Fibroblast of the aortic adventitia (primary cell): ENCODE measurements at places on chromosomes 6 and 20.
A peak's percentile ranks its signal among the peaks of the same experiment; 100 is the strongest.

GRCh38 chr20:49851991-49852390 lies 39.4 kb downstream of the SLC9A8 start:
- DNase-seq: peak; percentile 13

DNA sequence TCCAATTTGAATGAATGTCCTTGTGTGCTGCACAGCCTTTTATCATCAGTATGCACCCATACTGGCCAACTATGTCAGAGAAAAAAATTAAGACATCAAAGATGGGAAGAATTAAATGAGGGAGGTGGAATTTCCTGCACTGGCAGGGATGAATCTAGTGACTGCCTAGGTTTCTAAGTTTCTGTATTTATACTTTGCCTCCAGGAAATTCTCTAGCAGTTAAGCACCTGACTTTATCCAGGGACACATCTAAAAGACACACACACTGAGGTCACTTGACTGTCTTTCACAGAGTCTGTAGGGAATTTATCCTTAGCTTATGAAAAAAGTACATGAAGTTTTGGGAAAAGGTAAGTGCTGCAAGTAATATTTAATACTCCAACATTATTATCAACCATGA lies 636.5 kb upstream of the PTCHD4 start:
- DNase-seq: no peak

- no peak for DNase-seq
Observed at GRCh38 chr6:3124667-3125066, 6.2 kb downstream of the BPHL start.

GRCh38 chr6:43331470-43331869 lies 22.8 kb upstream of the CRIP3 start:
- no peak for DNase-seq

- DNase-seq: peak; percentile 21
Observed at GRCh38 chr6:27139756-27140579, 107.5 kb upstream of the PRSS16 start.

GRCh38 chr6:147054158-147054557 lies 150.1 kb upstream of the STXBP5 start:
- no peak for DNase-seq

DNA sequence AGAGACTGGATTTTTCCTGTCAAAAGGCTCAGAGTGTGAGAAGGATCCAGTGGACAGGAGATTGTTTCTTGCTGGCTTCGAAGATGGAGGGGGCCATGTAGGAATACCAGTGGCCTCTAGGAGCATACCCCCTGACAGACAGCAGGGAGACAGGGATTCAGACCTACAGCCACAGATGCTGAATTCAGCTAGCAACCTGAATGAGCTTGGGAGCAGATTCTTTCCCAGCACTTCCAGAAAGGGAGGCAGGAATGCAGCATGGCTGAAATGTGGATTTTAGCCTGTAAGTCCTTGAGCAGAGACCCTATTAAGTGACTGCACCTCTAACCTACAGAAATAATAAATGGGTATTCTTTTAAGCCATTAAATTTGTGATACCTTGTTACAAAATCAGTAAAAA lies 44.6 kb downstream of the STXBP5 start:
- DNase-seq: no peak

DNA sequence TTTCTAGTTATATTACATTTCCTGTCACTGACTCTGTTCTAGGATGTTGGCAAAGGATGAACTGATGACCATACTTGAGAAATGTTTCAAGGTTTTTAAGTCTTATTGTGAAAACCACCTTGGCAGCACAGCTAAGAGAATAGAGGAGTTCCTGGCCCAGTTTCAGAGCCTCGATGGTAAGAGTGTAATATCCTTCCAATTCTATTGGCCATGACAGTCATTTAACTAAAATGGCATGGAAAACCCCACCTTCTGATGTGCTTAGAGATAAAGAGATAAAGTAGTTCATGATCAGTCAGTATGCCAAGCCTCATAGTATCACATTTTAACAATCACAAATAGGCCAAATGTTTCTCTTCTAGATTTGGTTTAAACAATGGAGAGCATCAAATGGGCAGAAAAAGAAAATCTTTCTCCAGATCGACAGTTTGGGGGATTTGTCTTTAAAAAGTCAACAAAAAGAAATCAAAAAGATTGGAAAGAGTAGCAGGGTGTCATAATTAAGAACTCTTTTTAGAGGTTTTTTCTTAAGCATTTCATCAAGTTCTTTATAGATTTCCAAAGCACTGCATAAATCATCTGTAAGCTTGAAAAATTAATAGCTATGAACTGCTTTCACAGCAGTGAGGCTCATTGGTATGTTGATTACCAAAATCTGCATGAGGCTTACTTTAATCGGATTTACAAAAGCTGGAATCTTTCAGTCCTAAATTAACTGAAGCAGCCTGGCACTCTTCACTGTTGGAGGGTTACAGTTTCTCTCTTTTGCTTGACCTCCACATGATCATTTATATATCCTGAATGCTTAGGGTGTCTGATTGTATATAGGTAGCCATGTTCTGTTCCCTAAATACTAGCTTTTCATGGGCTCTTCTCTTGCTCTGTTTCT lies 48.7 kb downstream of the AKIRIN2 start:
- DNase-seq: no peak

DNA sequence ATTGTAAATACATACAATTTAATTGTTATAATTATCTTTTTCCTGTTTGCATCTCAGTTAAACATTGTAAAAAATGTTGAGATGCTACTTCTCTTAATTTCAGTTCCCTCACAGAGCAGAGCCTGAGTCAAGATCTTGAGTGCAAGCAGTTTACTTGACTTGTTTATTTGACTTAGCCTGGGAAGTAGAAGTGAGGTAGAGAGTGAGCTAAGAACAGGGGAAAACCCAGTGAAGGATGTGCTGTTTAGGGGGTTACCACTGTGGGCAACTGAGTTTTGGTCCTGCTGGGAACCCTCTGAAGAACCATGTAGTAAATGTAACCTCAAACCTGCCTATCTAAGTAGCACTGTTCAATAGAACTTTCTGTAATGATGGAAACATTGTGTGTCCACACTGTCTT lies 495.2 kb upstream of the FLRT3 start:
- DNase-seq: no peak

DNA sequence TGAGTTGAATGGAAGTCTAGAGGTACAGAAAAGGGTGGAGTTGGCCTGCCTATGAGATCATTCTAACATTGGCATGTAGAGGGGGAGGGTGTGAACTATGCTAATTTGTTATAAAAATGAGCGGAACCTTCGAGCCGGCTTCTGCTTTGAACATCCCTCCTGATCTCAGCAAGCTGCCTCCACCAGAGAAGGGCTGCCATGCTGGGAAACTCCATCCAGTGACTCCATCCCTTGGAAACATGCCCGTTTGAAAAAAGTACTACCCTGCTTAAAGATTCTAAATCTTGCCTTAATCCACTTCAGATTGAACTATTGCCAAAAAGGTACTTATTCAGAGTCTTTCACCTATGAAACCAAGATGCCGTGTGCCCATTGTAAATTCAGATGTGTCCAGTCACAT lies 43.6 kb upstream of the TMEM170B start:
- no peak for DNase-seq

GRCh38 chr6:170003451-170004160 lies 252.2 kb downstream of the ERMARD start:
- no peak for DNase-seq

DNA sequence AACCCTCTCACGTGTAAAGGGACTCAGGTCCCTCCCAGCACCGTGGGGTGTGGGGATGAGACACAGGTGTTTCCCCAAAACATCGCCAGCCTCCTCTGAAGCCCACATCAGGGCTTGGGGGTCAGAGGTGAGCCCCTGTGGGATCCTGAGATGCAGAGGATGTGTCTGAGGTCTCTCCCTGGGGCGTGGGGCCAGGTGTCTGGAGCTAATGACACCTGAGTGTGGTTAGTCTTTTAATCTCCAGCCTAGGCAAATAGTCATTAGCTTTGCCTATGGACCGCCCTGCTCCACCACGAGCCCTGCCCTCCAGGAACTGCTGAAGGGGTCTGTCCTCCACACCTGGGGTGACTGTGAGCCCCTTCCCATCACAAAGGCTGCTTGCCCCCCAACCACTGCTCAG lies 1.7 kb downstream of the SRMS start:
- no peak for DNase-seq

DNA sequence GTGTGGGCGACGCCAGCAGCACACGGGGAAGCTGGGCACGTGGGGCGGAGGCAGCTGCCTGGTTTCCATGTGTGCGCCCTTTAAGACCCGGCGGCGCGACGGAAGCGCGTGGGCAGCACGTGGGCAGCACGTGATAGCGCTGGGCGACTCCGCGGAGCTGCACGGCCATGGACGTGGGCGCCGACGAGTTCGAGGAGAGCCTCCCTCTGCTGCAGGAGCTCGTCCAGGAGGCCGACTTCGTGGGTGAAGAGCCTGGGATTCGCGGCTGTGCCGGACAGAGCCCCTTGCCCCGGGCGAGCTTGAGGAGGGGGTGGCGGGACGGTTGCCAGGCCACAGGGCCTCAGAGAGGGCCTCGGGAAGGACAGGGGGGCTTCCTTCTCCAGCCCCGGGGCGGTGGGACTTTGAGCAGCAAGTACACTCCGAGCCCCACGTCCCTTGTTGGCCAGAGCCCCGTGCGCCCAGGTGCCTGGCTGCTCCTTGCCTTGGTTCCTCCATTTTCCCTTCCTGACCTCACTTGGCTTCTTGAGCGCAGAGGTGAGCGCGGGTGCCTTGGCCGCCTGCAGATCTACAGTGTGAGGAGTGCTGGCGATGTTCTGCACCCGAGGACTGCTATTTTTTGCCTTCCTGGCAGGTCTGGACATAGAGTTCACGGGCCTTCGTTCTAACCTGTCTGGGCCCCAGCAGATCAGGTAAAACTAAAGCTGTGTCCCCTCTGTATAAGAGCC lies at the start of gene PNLDC1:
Gene PNLDC1 (plus strand): TSS at position 136 of the 725 bp plus-strand sequence. CDS start 32 bp downstream, at position 168.
- no peak for DNase-seq

GRCh38 chr20:42901689-42902440 lies 287.8 kb downstream of the PTPRT start:
- DNase-seq: no peak
